ENCODE measurements at places on chromosomes 2 and 18. TPM values are rescaled to one million over a fixed set of nuclear protein-coding genes. Genes with fewer than 3 reads are reported as not detected.

LRRTM1 gene
- total RNA-seq = not detected

DNA sequence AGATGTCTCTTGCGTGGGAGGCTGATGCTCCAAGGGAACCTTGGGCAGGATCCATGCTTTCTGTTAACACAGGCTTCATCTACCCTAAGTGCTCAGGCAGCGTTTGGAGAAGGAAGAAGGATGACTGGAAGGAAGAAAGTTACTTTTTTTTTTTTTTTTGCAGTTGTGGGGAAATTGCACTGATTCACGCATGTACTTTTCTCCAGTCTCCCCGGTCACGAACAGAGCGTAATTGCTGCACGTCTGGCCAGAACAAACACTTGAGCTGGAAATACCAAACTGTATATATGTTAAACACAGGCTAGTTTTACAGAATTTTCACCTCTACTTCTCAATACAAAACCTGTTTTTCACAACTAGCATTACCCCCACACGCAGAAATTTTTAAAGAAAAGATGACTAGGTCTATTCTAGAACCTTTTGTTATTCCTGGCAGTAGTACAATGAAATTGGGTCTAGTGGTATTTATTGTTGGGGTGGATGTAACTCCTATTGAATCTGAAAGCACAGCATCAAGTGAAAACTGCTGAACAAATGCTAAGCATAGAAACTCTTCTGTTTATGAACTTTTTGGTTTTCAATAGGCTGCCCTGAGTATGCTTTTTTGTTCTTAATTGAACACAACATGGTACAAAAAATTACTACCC, 9.3 kb upstream of the SCYGR5 start:
- peaks cover 28% of the 10 kb centered on the region for H3K4me1 ChIP-seq
- H3K4me3 ChIP-seq = no peak overlapping the region
- peak overlapping the region; percentile 70 for H3K27ac ChIP-seq
- DNase-seq = no peak

GRCh38 chr2:29841386-29842004, 79.9 kb downstream of the ALK start:
- H3K27ac ChIP-seq = no peak overlapping the region
- DNase-seq = no peak
- H3K4me1 ChIP-seq = peaks cover 6% of the 10 kb centered on the region
- peaks cover 18% of the 10 kb centered on the region for H3K27me3 ChIP-seq
- no peak overlapping the region for H3K4me3 ChIP-seq
- peaks cover 4% of the 10 kb centered on the region for H3K36me3 ChIP-seq

DNA sequence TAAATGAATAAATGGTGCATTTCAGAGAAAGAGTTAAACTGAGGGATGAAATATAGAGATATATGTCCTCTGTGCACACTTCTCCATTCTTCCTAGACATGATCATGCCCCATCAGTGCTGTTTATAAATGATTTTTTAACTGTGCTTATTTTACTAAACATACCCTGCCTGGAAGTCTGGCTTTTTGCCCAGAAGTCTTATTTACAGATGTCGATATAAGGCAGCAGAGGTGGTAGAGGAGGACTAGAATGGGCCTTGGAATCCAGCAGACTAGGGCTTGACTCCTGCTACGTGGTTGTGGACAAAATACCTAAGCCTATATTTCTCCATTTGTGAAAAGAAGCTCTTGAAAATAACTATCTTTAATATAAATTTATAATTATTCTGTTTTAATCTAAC, 355.5 kb downstream of the RAD51AP2 start:
- no peaks in the 10 kb centered on the region for H3K36me3 ChIP-seq
- peaks cover under 1% of the 10 kb centered on the region for H3K27me3 ChIP-seq
- H3K4me3 ChIP-seq = no peak overlapping the region
- no peaks in the 10 kb centered on the region for H3K4me1 ChIP-seq
- H3K27ac ChIP-seq = no peak overlapping the region

Measured in chondrocyte (in vitro differentiated cells).